ENCODE measurements at places on chromosomes 2 and 18. TPM values are rescaled to one million over a fixed set of nuclear protein-coding genes. Genes with fewer than 3 reads are reported as not detected.

- DNase-seq, result no peak
These were observed 104.2 kb downstream of the LRRC30 start for GRCh38 chr18:7334973-7335568.

- DNase-seq, result no peak
These were observed 159.8 kb downstream of the PKP4 start for GRCh38 chr2:158616480-158617000.

DNA sequence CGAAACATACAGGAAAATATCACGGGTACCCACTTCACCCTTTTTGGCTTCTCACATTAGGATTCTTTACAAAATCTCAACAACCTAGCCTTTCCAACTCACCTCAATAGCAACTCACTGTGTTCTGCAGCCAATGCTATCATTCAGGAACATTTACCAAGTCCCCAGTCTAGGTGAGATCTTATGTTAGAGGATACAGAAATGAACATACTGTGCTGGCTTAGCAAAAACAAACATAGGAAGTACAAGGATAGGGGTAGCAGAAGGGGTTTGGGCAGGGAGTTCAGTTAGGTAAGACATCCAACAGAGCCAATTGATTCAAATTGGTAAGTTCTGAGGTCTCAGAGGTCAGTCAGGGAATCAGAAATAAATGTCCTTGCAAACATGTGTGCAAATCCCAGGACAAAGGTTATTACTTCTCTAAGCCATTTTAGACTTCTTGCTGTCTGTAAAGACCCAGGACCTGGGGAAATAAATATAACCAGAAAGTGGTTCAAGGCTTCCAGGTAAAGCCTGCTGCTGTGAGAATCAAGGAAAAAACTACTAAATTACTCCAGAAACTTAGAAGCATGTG is 556.3 kb upstream of the CHAC2 start:
- no peak for DNase-seq

DNA sequence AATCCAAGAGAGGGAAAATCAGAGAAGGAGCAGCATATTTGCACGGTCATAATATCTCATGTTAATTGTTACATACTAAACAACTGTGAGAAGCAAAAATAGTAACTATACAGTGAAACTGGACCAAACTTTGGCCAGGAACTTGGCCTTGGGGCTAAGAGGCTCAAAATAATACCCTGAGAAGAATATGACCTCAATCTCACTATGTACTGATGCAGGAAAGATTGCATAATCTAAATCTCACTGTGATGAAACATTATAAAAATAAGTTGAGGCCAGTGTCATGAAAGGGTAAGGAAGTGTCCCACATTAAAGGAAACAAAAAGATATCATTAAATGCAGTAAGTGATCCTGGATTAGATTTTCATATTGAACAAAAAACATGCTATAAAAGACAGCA is 36.5 kb downstream of the ZRANB3 start:
- DNase-seq, result peak; percentile 67

DNA sequence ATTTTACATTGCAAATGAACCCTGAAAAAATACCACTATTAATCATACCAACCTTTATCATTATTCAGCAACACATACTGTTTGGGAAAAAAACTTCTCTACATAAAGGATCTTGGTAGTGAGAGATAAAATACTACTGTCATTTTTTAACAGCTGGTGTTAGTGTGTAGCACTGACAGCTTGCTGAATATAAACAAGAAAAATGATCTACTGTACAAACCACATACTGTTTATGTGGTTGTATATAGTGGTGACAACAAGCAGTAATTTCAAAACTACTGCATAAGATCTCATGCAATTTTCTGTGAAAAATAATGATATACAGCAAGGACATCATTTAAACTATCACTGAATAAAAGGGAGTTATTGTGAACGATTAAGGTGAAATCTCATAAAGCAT is 601.2 kb downstream of the LRP1B start:
- no peak for DNase-seq

DNA sequence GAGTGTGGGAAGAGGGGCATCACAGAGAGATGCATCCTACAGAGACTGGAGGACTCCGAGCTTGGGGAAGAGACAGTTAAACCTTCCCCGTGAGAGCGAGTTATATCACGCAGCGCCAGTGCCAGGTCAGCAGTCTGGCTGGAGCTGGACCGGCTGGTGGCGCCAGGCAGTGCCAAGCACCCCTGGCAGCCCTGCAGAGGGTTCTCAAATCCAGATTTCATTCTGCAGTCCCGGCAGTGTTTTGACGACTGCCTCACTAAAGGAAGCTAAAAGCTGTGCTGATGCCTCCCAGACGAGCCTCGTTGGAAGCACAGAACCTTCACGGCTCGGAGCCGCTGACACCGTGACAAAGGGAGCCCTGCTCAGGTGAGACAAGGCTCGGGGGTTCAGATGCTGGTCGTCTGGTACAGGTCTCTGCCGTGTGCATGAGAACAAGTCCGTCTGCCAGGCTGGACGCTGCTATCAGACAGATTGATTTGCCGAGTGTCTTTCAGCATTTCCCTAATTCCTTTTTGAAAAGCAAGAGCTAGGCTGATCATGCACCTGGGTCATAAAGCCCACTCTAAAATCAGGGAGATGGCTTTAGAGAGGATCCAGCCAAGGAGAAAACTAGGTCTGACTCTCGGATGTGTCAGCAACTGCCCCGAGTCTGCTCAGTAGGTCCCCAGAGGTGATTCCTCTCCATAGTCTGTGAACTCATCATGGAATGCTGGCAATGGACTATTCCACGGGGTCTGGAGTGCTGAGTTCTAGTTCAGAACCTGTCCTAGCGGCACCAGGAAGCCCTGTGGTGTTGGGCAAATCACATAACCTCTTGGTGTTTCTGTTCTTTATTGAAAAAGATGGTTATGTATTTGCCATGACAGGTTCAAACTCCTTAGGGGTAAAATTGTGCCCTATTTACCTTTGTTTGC is 240.6 kb downstream of the SOX11 start:
- no peak for DNase-seq

- DNase-seq, result no peak
These were observed 331.0 kb downstream of the CDH2 start for GRCh38 chr18:27845897-27846296.

The TSPYL6 gene
- not detected for total RNA-seq

GRCh38 chr2:12665334-12665733 is 51.4 kb upstream of the TRIB2 start:
- no peak for DNase-seq

- no peak for DNase-seq
These were observed 4.7 kb downstream of the ZEB2 start for GRCh38 chr2:144515099-144515695.

GRCh38 chr2:101823347-101823791 is 125.9 kb downstream of the MAP4K4 start:
- DNase-seq, result peak; percentile 89

The SERPINB11 gene
- total RNA-seq, result not detected

DNA sequence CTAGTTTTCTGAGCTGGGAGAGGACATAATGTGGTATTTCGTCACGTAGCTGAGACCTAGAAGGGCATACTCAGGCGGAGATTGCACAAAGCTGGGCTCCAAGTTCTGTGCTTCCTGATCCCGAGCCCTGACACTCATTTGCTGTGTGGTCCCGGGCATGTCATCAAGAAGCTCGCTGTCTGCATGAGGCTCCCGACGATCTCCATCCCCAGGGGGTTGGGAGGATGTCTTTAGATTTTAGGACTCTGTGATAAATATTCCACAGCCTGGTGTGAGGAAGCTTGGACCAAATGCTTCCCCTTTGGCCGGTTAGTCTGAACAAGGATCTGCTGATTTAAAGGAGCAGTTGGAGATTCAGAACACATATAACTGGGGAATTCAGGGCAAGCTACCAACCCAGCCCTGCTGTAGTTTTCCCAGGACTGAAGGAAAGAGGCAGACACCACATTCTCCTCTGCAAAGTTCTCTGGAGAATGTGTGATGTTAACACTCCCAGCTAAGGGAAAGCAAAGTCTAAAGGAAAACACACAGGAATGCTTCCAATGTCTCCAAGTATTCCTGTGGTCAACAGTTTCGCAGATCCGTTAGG is 2.3 kb downstream of the KCNE4 start:
- DNase-seq, result no peak

The ST8SIA3 gene
- not detected for total RNA-seq

- DNase-seq, result no peak
These were observed 141.6 kb downstream of the RTP5 start for GRCh38 chr2:242011167-242011513.

All from MCF 10A (cell line).